WTC11 (cell line): ENCODE measurements at places on chromosomes 3 and 15. TPM values are rescaled to one million over a fixed set of nuclear protein-coding genes. Genes with fewer than 3 reads are reported as not detected.

Gene SYNPR
- 0.78 to 1.4 TPM (median 0.85 TPM) in 3 replicates for total RNA-seq

DNA sequence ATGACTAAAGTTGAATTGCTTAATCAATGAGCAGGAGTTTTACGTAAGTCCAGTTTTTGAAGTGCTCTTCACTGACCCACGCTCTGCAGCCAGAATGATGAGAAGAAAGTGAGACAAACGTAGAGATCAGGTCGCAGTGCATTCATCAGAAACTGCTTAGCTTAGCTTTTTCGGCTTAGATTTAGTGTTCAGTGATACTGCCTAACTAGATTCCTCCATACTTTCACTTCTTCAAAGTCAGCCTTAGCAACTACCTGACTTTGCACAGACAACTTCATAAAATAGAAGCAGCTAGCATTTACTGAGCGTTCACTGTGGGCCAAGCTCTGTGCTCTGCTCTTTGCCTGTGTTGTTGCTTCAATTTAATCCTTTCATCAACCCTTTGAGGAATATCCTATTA is 116.1 kb downstream of the KCNH8 start:
- H3K36me3 ChIP-seq: no peaks in the 10 kb centered on the region
- H3K4me1 ChIP-seq: peaks cover 43% of the 10 kb centered on the region
- no peak overlapping the region for H3K27ac ChIP-seq
- H3K27me3 ChIP-seq: no peaks in the 10 kb centered on the region
- DNase-seq: no peak
- no peak overlapping the region for H3K4me3 ChIP-seq

- H3K36me3 ChIP-seq: peaks cover 20% of the 10 kb centered on the region
- H3K27me3 ChIP-seq: no peaks in the 10 kb centered on the region
- peak overlapping the region; percentile 94 for H3K27ac ChIP-seq
- peak overlapping the region; percentile 84 for H3K4me3 ChIP-seq
- no peak for DNase-seq
Observed at GRCh38 chr3:48636149-48636655, 941 bp upstream of the SLC26A6 start.

- H3K4me3 ChIP-seq: no peak overlapping the region
- no peaks in the 10 kb centered on the region for H3K36me3 ChIP-seq
- no peak for DNase-seq
- H3K27ac ChIP-seq: no peak overlapping the region
Observed at GRCh38 chr15:65223996-65224395, 12.7 kb upstream of the CILP start.

GRCh38 chr3:174125267-174125824 is 727.8 kb downstream of the NLGN1 start:
- H3K4me1 ChIP-seq: peaks cover 52% of the 10 kb centered on the region
- H3K27me3 ChIP-seq: no peaks in the 10 kb centered on the region
- DNase-seq: peak; percentile 19
- H3K27ac ChIP-seq: peak overlapping the region; percentile 9; the same call in 1 of the 2 replicates
- no peaks in the 10 kb centered on the region for H3K36me3 ChIP-seq

DNA sequence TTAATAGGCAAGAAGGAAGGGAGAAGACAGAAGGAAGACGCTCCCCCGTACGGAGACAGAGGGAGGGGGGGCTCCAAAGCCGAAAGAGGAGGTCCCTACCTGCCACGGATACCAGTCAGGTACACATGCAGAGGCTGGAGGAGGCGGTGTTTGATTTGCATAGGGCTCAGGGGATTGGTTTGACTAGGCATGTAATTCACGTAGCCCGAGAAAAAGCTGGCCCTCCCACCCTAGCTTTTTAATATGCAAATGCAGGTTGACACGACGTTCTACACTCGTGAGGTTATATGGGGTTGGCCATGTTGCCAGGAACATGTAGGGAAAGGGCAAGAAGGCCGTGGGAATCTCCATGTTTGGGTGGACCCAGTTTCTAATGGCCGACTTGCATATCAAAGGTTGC is 29.8 kb downstream of the ZNF592 start:
- H3K27ac ChIP-seq: peak overlapping the region; percentile 66; the same call in 1 of the 2 replicates
- H3K27me3 ChIP-seq: no peaks in the 10 kb centered on the region
- DNase-seq: peak; percentile 61
- H3K36me3 ChIP-seq: peaks cover 16% of the 10 kb centered on the region
- peaks cover 16% of the 10 kb centered on the region for H3K4me1 ChIP-seq

- peaks cover 42% of the 10 kb centered on the region for H3K27me3 ChIP-seq
- DNase-seq: no peak
- H3K4me1 ChIP-seq: peaks cover 10% of the 10 kb centered on the region
- no peaks in the 10 kb centered on the region for H3K36me3 ChIP-seq
Observed at GRCh38 chr15:45138814-45139765, 9.3 kb downstream of the DUOX1 start.

Gene CORO2B
- total RNA-seq: 3.5 to 4.9 TPM (median 3.6 TPM) in 3 replicates

DNA sequence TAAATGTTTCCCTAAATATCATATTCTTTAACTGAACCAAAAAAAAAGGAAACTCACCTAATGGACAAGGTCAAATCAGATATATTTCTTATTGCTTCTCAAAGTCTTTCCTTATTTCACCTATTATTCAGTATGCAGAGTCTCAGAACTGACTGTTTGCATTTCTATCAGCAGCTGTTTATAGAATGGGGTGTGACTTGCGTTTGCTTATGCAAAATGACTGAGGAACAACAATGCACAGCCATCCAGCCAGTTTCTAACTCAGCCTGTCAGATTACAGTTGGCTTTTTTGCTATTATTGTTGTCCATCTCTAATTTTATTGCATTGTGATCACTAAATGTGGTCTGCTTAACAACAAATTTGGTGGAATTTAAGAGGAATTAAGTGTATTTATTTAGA is 40.7 kb downstream of the RAB27A start:
- no peaks in the 10 kb centered on the region for H3K27me3 ChIP-seq
- no peak overlapping the region for H3K27ac ChIP-seq
- H3K4me1 ChIP-seq: peaks cover 10% of the 10 kb centered on the region
- no peak for DNase-seq
- H3K36me3 ChIP-seq: no peaks in the 10 kb centered on the region

Gene EHHADH
- 4.2 to 4.9 TPM (median 4.3 TPM) in 3 replicates for total RNA-seq

DNA sequence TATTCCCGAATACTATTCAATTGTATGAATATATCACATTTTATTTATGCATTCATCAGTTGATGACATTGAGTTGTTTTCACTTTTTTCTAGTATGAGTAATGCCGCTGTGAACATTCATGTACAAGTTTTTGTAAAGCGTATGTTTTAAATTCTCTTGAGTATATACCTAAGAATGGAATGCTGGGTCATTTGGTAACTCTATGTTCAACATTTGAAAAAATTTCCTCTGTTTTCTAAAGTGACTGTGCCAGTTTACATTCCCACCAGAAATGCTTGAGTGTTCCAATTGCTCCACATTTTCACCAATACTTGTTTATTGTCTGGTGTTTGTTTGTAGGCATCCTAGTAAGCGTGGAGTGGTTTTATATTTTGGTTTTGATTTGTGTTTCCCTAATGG is 144.5 kb downstream of the EPHA6 start:
- no peak overlapping the region for H3K27ac ChIP-seq
- DNase-seq: no peak
- peaks cover 11% of the 10 kb centered on the region for H3K4me1 ChIP-seq
- H3K36me3 ChIP-seq: no peaks in the 10 kb centered on the region
- no peak overlapping the region for H3K4me3 ChIP-seq

GRCh38 chr3:192130534-192131132 is 596.7 kb downstream of the FGF12 start:
- no peak overlapping the region for H3K4me3 ChIP-seq
- peaks cover 6% of the 10 kb centered on the region for H3K4me1 ChIP-seq
- no peaks in the 10 kb centered on the region for H3K27me3 ChIP-seq
- H3K27ac ChIP-seq: no peak overlapping the region
- peak; percentile 59 for DNase-seq

DNA sequence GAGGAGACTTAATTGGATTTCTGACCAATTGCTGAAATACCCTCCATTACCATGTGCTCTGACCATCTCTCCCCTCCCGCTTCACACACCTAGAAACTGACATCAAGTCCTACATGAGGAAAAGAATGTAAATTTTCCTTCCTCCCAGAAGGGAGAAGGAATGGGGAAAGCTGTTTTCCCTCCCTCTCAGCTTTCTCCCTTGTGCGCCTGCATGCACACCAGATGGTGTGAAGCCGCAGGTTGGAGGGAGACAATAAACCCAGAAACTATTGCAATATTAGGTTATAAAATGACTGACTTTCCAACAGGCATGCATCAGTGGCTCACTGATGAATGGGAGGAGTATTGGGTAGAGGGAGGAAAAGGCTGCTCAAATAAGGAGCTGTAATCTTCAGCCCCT is 50.9 kb downstream of the MB21D2 start:
- no peak for DNase-seq
- H3K27me3 ChIP-seq: no peaks in the 10 kb centered on the region
- peaks cover 5% of the 10 kb centered on the region for H3K36me3 ChIP-seq
- H3K27ac ChIP-seq: peak overlapping the region; percentile 22; the same call in 1 of the 2 replicates

- no peak for DNase-seq
- H3K4me3 ChIP-seq: no peak overlapping the region
- no peaks in the 10 kb centered on the region for H3K36me3 ChIP-seq
Observed at GRCh38 chr3:11932636-11933035, 71.6 kb upstream of the SYN2 start.

Gene TARS3
- 9.5 to 10.6 TPM (median 10.4 TPM) in 3 replicates for total RNA-seq

Gene GOLGA8G
- total RNA-seq: not detected in 3 replicates

DNA sequence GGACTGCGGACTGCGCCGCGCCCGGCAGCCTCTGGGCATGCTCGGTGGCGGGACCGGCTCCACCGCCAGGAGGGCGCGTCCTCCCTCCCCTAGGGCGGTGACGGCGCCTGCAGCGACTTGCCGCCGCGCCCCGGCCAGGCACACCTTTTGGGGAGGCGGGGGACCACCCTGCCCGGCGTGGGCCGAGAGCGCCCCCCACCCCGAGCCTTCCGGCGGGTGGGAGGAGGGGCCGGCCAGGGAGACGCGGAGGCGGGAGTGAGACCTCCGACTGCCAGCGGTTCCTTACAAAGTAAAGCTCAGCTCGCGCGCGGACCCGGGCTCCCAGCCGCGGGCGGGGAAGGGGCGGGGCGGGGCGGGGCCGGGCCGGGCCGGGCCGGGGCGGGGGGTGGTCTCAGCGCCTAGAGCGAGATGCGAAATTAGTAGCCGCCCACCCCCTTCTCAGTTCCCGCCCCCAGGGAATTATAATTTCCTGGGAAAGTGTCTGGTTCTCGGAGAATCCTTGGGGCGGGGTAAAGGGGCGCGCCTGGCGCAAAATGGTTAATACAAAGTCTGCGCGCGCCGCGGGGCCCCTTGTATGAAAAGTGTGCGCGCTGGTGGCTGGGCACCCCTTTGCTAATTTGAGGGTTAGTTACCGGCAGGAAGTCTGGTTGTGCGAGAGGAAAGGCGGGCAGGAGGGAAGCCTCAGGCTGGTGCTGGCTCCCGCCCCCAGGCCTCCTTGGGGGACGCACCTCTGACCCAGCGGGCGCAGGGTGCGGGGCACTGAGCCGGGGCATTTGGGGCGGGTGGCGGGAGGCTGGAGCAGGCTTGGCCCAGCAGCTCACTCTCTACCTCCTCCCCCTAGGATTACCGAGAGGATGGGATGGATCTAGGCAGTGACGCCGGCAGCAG is 224.8 kb upstream of the IL12A start:
- H3K36me3 ChIP-seq: no peaks in the 10 kb centered on the region
- H3K4me3 ChIP-seq: peak overlapping the region; percentile 97
- H3K27ac ChIP-seq: peak overlapping the region; percentile 92; the same call in 1 of the 2 replicates
- peak; percentile 81 for DNase-seq
- H3K4me1 ChIP-seq: peaks cover 41% of the 10 kb centered on the region

- DNase-seq: no peak
- H3K27ac ChIP-seq: peak overlapping the region; percentile 60
- no peaks in the 10 kb centered on the region for H3K27me3 ChIP-seq
- peaks cover 29% of the 10 kb centered on the region for H3K4me1 ChIP-seq
- peaks cover 25% of the 10 kb centered on the region for H3K36me3 ChIP-seq
Observed at GRCh38 chr3:14177580-14178246, 688 bp downstream of the XPC start.

DNA sequence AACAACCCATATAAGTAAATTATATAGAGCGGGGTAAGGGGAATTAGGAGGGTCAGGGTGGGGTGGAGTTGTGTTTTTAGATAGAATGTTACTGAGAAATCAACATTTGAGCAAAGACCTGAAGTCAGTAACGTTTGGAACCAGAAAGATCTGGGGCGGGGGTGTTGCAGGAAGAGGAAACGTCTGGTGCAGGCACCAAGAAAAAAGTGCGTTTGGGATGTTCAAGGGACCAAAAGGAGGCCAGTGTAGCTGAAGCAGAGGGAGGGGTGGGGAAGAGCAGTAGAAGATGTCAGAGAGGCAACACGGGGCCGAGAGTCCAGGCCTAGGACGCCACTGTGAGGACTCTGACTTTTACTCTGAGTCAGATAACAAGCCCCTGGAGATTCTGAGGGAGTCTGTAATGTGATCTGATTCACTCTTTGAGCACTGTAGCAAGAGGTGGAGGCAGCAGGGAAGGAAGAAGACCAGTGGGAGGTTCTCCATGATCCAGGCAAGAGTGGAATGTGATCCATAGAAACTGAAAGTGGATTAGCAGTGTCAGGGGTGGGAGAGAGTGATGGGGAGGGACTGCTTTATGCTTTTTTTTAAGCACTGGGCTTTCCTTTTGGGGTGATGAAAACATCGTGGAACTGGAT is 179.3 kb upstream of the CHRM5 start:
- no peak overlapping the region for H3K27ac ChIP-seq
- H3K36me3 ChIP-seq: no peaks in the 10 kb centered on the region
- H3K4me3 ChIP-seq: no peak overlapping the region
- peaks cover 6% of the 10 kb centered on the region for H3K4me1 ChIP-seq
- no peak for DNase-seq

- H3K27ac ChIP-seq: no peak overlapping the region
- peaks cover 20% of the 10 kb centered on the region for H3K27me3 ChIP-seq
- H3K36me3 ChIP-seq: no peaks in the 10 kb centered on the region
- DNase-seq: no peak
Observed at GRCh38 chr3:58242340-58242739, 4.7 kb downstream of the ABHD6 start.

- no peaks in the 10 kb centered on the region for H3K27me3 ChIP-seq
- peak; percentile 55 for DNase-seq
- H3K27ac ChIP-seq: peak overlapping the region; percentile 93
Observed at GRCh38 chr15:64894395-64895056, 17.2 kb upstream of the ANKDD1A start.

- H3K36me3 ChIP-seq: no peaks in the 10 kb centered on the region
- no peak overlapping the region for H3K4me3 ChIP-seq
- H3K27me3 ChIP-seq: no peaks in the 10 kb centered on the region
- DNase-seq: no peak
Observed at GRCh38 chr15:94036156-94036555, 195.2 kb upstream of the MCTP2 start.

GRCh38 chr3:71693641-71694040 is 31.6 kb downstream of the EIF4E3 start:
- no peak overlapping the region for H3K27ac ChIP-seq
- DNase-seq: no peak
- H3K36me3 ChIP-seq: peaks cover 10% of the 10 kb centered on the region
- H3K27me3 ChIP-seq: no peaks in the 10 kb centered on the region
- H3K4me3 ChIP-seq: no peak overlapping the region

DNA sequence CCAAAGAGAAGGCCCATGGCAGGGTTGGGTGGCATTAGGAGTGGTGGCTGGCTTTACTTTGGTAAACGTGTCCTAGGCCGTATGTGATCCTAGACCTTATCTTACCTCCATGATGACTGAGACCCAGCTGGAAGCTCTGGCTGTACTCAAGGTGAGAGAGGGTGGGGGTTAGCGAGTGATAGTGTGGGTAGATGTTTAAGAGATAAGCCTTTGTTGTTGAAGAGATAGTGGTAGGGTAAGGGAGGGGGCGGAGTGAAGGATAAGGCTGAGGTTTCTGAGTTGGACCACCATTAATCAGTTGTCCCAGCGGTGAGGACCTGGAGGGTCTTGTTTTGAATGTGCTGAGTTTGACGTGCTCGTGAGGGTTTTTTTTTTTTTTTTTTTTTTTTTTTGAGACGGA is 61.5 kb upstream of the ULK4 start:
- H3K36me3 ChIP-seq: no peaks in the 10 kb centered on the region
- DNase-seq: no peak
- no peak overlapping the region for H3K4me3 ChIP-seq
